ENCODE measurements at places on chromosomes 6 and 20.

DNA sequence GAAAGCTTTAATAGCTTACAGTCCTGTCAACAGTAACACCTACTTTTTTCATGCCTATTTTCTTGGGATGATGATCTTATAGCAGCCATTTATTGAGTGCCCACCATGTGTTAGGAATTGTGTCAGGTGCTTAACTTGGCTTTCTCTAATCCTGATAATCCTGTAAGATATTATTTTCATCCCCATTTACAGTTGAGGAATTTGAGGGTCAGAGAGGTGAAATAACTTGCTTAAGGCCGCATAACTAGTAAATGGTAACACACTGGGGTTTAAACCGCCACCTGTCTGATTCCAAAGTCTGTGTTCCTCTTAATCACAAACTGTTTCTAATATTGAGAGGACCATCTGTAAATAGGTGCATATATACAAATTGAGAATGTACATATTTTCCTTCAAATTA lies 55.5 kb downstream of the NCOA3 start:
- no peak for DNase-seq
- H3K36me3 ChIP-seq, result peaks cover 6% of the 10 kb centered on the region
- H3K4me3 ChIP-seq, result no peak overlapping the region
- peaks cover 8% of the 10 kb centered on the region for H3K4me1 ChIP-seq

GRCh38 chr6:49563006-49563886 lies 12.8 kb downstream of the C6orf141 start:
- H3K36me3 ChIP-seq, result peaks cover 2% of the 10 kb centered on the region
- peaks cover 3% of the 10 kb centered on the region for H3K4me1 ChIP-seq
- H3K27ac ChIP-seq, result no peak overlapping the region
- H3K27me3 ChIP-seq, result no peaks in the 10 kb centered on the region
- no peak for DNase-seq
- no peak overlapping the region for H3K4me3 ChIP-seq

GRCh38 chr20:58482416-58482815 lies 32.8 kb downstream of the APCDD1L start:
- H3K4me1 ChIP-seq, result no peaks in the 10 kb centered on the region
- H3K27ac ChIP-seq, result no peak overlapping the region
- H3K36me3 ChIP-seq, result peaks cover 12% of the 10 kb centered on the region
- no peak overlapping the region for H3K4me3 ChIP-seq

- no peak for DNase-seq
- H3K4me3 ChIP-seq, result no peak overlapping the region
- no peak overlapping the region for H3K27ac ChIP-seq
- H3K27me3 ChIP-seq, result no peaks in the 10 kb centered on the region
- peaks cover 12% of the 10 kb centered on the region for H3K36me3 ChIP-seq
Observed at GRCh38 chr6:126054802-126055201, 68.5 kb downstream of the TRMT11 start.

DNA sequence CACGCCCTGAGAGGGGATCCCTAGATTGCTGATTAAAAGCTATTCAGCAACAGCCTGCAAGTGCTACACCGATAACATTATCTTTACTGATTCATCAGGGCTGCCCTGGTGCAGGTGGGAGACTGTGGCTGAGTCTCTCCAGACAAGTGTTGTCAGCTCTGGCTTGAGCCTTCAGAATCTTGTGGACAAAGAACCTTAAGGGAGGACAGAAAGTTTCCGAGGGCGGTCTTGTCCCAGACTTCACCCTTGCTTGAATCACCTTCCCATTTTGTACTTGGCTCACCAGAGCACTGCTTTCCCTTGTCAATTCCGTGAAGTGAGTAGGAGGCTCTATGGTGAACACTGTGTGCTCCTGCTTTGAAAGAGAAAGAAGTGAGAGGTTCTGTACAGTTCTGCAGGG lies 88.6 kb upstream of the PCSK2 start:
- no peak overlapping the region for H3K4me3 ChIP-seq
- no peak for DNase-seq
- peaks cover 11% of the 10 kb centered on the region for H3K4me1 ChIP-seq
- H3K27me3 ChIP-seq, result peaks cover 11% of the 10 kb centered on the region

DNA sequence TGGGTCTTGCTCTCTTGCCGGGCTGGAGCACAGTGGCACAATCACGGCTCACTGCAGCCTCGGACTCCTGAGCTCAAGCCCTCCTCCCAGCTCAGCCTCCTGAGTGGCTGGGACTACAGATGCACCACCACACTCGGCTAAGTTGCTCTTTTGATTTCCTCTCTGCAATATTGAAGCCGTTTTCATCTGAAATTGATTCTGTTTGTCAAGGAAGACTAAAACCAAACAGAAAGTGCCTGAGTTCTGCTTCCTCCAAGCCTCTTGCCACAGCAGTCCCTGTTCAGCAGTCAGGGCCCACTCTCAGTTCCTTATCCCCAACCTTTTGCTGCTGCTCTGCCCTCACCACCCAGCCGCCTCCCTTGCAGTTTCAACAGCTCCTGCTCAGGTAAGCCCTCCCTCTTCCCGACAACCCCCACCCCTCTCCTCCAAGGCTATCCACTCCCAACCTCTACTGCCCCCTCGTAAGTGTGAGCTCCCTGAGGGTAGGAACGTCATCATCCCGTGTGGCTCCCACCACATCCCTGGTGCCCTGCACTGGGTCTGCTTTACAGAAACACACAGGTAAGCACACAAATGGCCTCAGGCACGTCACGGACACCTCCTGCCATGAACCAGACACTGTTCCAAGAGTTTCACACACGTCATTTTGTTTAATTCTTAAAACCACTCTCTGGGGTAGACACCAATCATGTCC lies 70.7 kb upstream of the TAB2 start:
- H3K4me3 ChIP-seq, result no peak overlapping the region
- H3K27me3 ChIP-seq, result peaks cover 38% of the 10 kb centered on the region
- H3K4me1 ChIP-seq, result peaks cover 8% of the 10 kb centered on the region

- no peaks in the 10 kb centered on the region for H3K36me3 ChIP-seq
- H3K27me3 ChIP-seq, result no peaks in the 10 kb centered on the region
- H3K4me1 ChIP-seq, result peaks cover 4% of the 10 kb centered on the region
- no peak overlapping the region for H3K27ac ChIP-seq
Observed at GRCh38 chr6:126268092-126268491, 71.8 kb upstream of the CENPW start.

DNA sequence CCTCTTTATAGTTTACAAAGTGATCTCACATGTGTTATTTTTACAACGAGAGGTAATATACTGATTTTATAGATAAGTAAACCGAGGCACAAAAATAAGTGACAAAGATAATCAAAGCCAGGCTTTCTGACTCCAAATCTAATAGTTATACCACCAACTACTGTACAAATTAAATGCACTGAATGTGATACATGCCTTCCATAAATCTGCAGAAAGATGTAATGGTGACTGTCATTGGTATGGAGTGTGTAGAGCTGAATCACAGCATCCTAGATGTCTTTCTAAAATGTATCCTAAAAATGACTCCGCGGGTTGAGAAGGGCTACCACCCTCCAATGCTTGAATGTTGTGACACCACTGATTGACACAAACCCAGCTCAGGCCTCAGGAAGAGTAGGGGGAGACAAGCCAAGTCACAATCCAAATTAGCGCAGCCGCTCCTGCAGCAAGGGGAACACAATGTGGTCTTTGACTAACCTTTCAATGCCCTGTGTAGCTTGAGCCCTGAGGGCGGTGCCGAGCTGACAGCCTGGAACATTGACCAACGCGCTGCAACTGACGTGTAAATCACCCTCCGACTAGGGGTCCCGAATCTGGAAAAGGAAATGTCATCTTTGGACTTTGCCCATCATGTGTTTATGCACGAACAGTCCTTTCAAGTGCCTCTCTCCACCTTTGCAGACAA lies 136.8 kb downstream of the OLIG3 start:
- H3K4me1 ChIP-seq, result peaks cover 26% of the 10 kb centered on the region
- no peak overlapping the region for H3K27ac ChIP-seq
- H3K4me3 ChIP-seq, result no peak overlapping the region

- peaks cover 5% of the 10 kb centered on the region for H3K36me3 ChIP-seq
- no peak for DNase-seq
- H3K4me3 ChIP-seq, result peak overlapping the region; percentile 97
- peak overlapping the region; percentile 98 for H3K27ac ChIP-seq
- H3K27me3 ChIP-seq, result peaks cover 13% of the 10 kb centered on the region
Observed at GRCh38 chr6:27250277-27251111, 3.0 kb downstream of the PRSS16 start.

DNA sequence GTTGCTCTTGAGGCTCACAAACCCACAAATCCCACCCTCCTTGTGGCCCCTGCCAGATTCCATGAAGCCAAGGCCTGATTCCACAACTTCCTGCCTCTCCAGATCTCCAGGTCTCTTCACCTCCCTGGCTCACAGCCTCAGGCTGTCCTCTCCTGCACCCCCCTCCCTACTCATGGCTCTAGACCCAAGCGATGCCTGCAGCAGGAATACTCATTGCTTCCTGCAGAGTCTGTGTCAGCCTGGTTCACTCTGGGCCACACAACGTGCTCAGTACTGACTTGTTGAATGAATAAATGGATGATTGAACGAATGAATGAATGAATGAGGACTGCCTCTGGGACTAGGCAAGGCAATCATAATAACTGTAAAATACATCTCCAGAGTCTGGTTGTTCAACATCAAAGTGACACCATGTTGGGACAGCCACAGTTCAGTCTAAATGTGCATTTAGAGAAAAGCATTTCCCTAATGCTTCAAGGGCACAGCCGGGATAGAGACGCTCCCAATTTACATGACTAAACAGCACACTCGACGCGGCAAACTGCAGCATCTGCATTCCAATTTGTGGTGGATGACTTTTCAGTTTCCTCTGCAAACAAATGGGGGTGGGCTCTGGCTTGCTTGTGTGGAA lies 139.9 kb downstream of the GRM4 start:
- DNase-seq, result no peak
- no peaks in the 10 kb centered on the region for H3K36me3 ChIP-seq
- peaks cover 47% of the 10 kb centered on the region for H3K27me3 ChIP-seq
- no peak overlapping the region for H3K4me3 ChIP-seq
- H3K27ac ChIP-seq, result peak overlapping the region; percentile 50

- no peak for DNase-seq
- no peak overlapping the region for H3K4me3 ChIP-seq
- peaks cover 28% of the 10 kb centered on the region for H3K27me3 ChIP-seq
- peaks cover 1% of the 10 kb centered on the region for H3K4me1 ChIP-seq
- H3K27ac ChIP-seq, result no peak overlapping the region
Observed at GRCh38 chr20:37896932-37897548, 5.9 kb upstream of the VSTM2L start.

GRCh38 chr6:10463491-10464481 lies 48.9 kb upstream of the TFAP2A start:
- no peak overlapping the region for H3K27ac ChIP-seq
- DNase-seq, result no peak
- peaks cover 21% of the 10 kb centered on the region for H3K27me3 ChIP-seq
- H3K4me1 ChIP-seq, result no peaks in the 10 kb centered on the region

DNA sequence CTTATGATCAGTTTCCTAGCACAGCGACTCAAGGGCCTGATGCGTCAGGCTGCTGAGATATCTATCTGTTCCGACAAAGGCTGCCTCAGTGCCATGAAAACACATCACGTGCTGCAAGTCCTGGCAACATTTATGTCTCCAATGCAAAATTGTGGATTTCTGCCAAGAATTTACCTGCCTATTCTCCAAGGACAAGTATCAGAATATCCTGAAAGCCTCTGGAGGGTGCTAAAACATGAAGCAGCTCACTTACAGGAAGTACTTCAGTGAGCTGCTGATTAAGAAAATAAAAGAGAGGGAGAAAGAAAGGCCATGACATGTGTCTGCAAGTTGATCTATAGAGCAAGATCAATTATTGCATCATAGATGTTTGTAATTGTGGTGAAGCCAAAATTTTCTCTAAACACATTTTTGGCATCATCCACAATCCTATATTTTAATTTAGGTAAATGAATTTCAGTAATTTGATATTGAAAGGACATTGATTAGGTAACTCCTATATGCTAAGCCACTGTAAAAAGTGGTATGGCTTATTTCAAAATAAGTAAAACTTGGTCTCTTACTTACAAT lies 25.8 kb upstream of the TPBG start:
- no peaks in the 10 kb centered on the region for H3K4me1 ChIP-seq
- no peak overlapping the region for H3K4me3 ChIP-seq
- no peak for DNase-seq
- H3K27ac ChIP-seq, result no peak overlapping the region
- no peaks in the 10 kb centered on the region for H3K36me3 ChIP-seq
